ENCODE measurements at places on chromosomes 1 and 21.

GRCh38 chr1:218479436-218480115, 134.4 kb downstream of the TGFB2 start:
- no peak overlapping the region for H3K4me3 ChIP-seq
- no peaks in the 10 kb centered on the region for H3K4me1 ChIP-seq
- H3K27ac ChIP-seq, result no peak overlapping the region

DNA sequence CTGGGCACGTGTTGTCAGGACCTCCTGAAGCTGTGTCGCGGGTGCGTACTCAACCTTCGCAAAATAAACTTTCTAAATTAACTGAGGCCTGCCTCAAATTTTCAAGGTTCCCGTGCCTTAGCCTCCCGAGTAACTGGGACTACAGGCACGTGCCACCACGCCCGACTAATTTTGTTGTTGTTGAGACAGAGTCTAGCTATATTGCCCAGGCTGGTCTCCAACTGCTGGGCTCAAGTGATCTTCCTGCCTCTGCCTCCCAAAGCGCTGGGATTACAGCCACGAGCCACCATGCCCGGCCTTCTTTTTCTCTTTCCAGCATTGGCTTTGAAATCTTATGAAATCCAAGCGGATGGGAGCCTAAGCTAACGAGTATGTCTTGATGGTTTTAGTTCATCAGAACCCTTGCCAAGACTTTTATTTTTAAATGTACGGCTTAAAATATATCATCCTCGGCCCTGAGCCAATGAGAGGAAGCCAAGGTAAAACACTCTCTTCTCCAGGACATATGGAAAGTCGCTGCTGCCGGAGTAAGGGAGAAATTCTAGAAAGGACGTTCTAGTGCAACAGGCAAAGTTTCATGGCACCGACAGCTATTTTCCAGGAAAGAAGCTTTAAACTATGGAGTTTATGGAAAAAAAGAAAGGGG, 12.7 kb upstream of the ERVH48-1 start:
- H3K4me1 ChIP-seq, result no peaks in the 10 kb centered on the region
- H3K27ac ChIP-seq, result no peak overlapping the region
- H3K27me3 ChIP-seq, result no peaks in the 10 kb centered on the region
- peak; percentile 10 for DNase-seq
- no peak overlapping the region for H3K4me3 ChIP-seq

DNA sequence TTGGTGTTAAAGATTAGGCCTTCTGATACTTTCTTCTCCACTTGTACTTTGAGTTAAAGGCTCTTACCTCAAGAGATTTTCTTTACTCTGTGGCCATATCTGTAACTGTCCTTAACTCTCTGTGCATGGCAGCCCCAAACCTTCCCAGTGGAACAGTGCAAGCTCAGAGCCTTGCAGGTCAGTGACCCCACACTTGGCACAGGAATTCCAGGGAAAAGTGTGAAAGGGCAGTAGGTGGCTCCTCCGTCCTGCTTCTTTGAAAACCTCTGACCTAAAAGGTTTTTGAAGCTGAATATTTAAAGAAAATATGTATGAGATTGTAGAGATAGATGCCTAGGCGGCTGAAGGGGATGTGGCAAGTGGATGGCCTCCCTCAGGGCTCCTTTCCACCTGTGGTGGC, 26.3 kb downstream of the ITSN1 start:
- peaks cover 23% of the 10 kb centered on the region for H3K4me1 ChIP-seq
- peak; percentile 69 for DNase-seq
- H3K36me3 ChIP-seq, result no peaks in the 10 kb centered on the region

DNA sequence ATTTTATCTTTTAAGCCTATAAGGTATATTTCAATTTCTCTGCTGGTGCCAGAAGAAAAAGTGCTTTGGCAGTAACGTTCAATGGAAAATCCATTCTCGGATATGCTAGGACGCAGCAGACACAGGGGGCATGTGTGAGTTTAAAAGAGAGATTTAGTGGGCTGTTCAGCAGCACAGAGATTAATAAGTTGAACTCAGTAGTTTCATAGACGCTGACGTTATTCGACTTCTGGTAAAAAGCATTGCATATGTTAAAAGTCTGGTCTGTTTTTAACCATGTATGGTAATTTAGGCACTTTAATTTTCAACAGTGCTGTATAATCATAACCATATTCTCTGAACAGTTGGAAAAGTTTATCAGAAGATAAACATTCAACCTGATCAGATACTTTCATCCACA, 99.6 kb downstream of the ATP6V1G3 start:
- no peak overlapping the region for H3K27ac ChIP-seq
- DNase-seq, result no peak
- no peaks in the 10 kb centered on the region for H3K4me1 ChIP-seq
- H3K36me3 ChIP-seq, result no peaks in the 10 kb centered on the region
- H3K4me3 ChIP-seq, result no peak overlapping the region
